Stimulated activated CD8-positive, alpha-beta memory T cell treated with anti-CD3 and anti-CD28 coated beads, Interleukin-7, amount 100 ng/mL, for 1 hour (primary cell): ENCODE measurements at places on chromosomes 12 and 14.

- no peak for DNase-seq
Measured at GRCh38 chr14:94144765-94145164, 15.4 kb upstream of the IFI27L2 start.

DNA sequence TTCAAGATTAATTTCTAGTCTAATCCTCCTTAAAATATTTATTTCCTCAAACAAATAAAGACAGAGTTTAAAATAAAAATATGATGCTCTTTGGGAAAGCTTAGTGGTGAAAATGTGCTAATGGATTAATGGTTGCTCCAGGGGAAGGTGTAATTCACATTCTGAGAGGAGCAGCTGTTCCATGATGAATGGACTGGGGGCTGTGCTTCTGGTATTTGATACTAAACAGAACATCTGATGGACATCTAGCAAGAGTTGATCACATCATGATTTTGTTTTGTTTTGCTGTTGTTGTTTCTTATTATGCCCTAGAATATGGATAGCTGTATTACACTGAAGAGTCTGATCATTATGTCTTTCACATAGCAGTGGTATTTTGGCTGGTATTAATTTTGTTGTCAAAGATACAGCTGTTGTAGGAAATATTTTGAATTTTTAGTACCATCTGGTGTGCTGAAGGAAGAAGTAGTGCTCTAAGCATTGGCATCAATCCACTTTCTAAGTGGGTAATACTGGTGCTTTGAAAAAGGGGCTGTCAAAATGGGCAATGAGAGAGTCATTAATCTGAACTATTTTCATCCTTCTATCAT lies 296.4 kb downstream of the ADAMTS20 start:
- DNase-seq: no peak

- DNase-seq: no peak
Measured at GRCh38 chr12:74166096-74166495, 371.5 kb upstream of the ATXN7L3B start.

- DNase-seq: no peak
Measured at GRCh38 chr14:30159374-30159773, 231.7 kb upstream of the PRKD1 start.

DNA sequence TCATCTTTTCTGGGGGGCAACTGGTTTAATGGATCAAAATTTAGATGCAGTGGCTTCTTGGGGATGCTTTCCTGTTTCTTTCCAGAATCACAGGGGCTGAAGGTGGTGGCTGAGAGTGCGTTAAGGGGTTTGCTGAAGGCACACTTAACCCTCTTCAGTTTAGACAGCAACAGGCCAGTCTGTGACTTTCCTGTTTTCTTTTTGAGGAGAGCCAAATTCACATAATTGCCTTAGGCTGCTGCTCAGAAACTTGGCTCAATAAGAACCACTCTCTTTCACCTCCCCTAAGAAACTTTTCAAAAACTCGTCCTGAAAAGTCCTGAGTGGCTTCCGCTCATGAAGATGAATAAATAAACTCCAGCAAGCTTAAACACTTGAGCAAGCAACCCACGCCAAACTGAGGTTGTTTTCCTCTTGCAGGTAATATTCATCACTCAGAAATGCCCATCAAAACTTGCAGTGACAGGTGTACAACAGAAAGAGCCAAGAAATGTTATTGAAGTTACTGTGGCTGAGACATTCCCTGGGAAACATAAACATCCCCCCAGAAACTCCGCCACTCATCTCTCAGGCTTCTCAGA lies 510.4 kb downstream of the TMEM132D start:
- DNase-seq: no peak

- peak; percentile 1 for DNase-seq
Measured at GRCh38 chr14:76050797-76051392, 65.3 kb downstream of the IFT43 start.

GRCh38 chr12:104486363-104486750 lies 29.6 kb downstream of the CHST11 start:
- DNase-seq: no peak

GRCh38 chr12:92145481-92145730 lies 240 bp downstream of the BTG1 start:
- DNase-seq: no peak

GRCh38 chr12:89752341-89752740 lies 43.7 kb upstream of the ATP2B1 start:
- DNase-seq: no peak

DNA sequence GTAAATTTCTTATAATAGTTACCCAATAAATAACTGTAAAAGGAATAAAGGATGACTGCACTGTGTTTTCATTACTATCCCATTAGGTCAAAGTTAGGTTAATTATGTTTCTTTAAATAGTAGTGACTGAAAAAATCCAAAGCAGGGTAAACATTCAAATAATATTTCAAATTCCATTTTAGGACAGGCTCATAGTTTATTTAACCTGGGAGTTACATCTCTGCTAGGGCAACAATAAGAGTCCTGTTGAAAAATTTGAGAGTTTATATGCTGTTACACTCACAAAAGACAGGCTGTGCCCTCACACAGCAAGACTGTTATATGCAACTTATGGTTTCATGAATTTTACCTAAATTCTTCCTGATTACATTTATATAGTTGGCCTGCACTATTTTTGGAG lies 8.0 kb downstream of the ERP27 start:
- DNase-seq: no peak

GRCh38 chr14:72742838-72743195 lies 151.1 kb downstream of the DPF3 start:
- DNase-seq: no peak

GRCh38 chr12:19572920-19573558 lies 133.7 kb downstream of the AEBP2 start:
- DNase-seq: no peak

DNA sequence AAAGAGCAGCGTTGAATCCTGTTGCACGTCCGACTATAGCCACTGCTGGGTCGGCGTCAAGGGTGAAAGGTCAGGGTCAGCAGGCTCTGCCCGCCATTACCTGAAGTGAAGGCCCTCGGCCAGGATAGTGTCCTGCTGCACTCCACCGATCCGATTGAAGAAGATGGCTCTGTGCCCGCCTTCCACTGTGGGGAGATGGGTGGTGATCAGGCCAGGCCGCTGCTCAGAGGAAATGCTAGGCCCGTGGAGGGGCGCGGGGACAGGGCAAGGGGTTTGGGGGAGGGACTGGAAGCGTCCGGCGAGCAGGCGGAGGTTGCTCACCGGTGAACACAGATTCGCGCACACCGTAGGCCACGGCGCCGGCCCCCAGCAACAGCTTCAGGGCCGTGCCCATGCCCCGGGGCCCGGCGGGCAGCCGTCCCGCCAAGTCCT lies 352 bp downstream of the PHB2 start:
- DNase-seq: no peak

- DNase-seq: no peak
Measured at GRCh38 chr14:104392396-104393198, 187.0 kb upstream of the C14orf180 start.

- DNase-seq: no peak
Measured at GRCh38 chr12:99695050-99695449, 47.5 kb downstream of the GARIN6 start.

DNA sequence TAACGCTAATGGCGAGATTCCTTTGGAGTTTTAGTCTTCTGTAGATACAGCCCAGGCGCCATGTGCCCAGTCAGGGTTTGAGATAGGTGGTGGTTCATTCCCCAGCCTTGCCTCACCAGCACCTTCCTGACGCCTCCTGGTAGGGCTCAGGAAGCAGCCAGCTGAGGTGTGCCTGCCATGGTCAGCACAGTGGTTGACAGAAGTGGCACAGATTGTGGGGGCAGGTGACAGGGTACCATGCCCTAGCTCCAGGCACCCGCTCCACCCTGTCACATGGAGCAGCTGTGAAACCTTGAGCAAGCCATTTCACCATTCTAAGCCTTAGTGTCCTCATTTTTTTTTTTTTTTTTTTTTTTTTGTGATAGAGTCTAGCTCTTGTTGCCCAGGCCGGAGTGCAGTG lies 45.6 kb downstream of the EVL start:
- DNase-seq: no peak

DNA sequence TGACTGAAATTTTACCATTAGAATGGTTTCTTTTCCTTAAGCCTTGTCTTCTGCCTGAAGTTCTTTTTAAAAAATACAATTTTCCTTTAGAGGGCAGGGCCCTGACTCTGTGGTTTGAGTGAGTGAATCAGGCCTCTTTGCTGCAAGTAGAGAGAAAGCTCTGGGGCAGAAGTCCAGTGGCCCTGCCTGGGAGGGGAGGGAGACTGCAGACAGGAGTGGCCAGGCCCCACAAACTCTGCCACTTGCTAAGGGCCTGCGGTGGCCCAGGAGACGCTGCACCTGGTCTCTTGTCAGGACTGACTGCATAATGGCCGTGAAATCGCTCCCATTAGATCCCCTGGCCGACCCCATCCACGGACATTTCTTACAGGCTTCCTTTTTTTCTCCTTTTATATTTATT lies 25.5 kb downstream of the TSPAN11 start:
- no peak for DNase-seq

- DNase-seq: no peak
Measured at GRCh38 chr14:106493962-106494823, 967.8 kb downstream of the TMEM121 start.

DNA sequence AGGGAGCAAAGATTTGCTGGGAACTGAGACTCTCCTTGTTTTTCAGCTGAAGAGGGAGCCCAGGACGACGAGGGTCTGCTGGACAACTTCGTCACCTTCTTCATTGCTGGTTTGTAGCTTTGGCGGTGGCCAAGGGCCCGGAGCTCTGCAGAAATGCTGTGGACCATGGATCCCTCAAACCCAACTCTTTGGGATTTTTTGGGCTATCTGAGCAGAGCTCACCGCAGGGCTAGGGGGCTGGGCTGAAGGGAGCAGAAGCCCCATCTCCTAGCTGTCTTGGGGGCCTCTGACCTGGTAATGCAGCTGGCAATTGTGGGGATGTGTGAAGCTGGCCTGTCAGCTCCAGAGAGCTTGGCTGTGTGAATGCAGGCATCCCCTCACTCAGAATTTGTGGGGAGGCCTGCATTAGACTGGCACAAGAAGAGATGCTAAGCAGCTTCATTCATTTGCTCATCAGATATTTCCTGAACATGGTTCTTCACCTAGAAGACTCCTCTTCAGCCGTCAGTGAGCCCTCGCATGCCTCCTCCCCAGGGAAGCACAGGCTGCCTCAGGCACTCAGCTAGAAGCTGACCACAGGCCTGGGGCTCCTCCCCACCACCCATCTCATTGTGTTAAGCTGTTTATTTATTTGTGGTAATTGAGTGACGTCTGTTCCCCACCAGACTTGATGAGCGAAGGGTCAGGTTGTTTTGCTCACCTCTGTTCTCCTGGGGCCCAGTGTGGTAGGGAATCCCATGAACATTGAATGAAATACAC lies 32.2 kb downstream of the CYP46A1 start:
- no peak for DNase-seq

GRCh38 chr12:54444206-54444605 lies 25.1 kb upstream of the ITGA5 start:
- DNase-seq: no peak

DNA sequence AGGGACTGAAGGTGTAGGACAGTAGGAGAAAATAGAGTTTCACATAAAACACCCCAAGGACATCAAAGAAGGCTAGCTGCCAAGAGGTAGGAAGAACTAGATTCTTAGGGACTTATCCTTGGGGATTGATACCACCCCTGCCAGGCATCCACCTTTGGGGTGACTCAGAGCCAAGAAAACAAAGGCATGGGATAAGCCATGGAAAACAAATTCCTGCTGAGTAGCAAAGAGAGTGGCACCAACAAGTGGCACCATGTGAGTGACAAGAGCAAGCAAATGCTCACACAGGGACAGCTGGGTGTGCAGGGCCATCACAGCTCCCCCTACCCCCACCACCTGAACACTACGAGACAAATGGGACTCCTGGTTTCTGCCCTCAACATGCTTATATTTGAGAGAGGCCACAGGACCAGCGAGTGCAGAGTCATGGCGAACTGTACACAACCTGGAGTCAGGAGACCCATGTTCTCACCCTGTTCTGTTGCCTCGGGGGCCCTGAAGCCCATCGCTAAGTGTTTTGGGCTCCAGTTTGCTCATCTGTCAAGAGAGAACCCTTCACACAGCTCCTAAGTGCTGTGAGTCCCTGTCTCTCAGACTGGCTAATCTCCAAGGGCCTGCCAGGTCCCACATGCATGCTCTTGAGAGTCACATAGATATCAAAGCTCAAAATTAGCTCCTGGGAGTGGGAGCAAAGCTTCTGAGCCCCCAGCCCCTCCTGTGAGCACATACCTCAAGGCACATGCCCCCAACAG lies 91.9 kb downstream of the DPF3 start:
- DNase-seq: no peak

DNA sequence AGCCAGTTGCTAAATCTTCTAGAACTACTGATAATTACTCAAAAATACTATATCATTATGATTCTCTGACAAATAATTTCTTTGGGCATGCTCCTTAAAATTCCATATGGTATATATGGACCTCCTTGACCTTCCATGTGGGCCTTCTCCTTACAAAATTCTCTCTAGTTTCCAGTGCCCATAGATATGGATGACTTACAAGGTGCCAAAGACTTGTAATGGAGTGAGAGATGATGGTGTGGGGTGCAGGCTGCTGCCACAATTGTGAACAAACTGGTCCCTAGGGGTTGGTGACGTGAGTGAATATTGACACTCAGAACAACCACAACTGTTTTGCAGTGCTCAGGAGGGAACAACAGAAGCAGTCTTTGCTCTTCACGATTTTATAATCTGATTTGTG lies 378.9 kb downstream of the SNAPC1 start:
- no peak for DNase-seq

- DNase-seq: no peak
Measured at GRCh38 chr12:75489613-75490210, 9.2 kb downstream of the GLIPR1 start.

DNA sequence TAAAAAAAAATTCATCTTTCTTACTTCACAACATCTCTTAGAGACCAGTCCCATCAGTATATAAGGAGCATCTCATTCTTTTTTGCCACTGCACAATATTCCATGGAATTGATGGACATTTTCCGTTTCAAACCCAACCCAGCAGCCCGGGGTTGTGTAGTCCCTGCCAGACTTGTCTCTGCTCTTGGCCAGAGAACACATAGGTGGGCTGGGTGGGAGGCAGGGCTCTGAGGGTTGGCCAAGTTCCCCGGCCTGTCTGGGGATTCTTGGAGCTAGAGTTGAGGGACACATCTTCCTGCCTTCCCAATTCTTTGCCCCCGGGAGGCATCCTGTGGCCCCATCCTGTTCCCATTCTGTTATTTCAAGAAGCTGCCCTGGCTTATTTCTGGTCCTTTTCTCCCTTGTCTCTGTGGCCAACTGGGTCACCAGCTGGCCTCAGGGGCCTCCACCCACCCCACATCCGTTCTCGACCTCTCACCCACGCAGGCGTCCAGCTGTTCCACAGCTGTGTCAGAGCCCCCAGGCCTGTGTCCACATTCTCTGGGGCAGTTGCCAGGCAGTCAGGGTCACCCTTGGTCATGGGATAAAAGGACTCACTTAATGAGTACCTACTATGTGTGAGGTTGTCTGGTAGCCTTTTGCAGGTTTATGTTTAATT lies 52.0 kb upstream of the CCDC63 start:
- no peak for DNase-seq

GRCh38 chr12:53845932-53846331 lies 92.7 kb upstream of the HOXC13 start:
- DNase-seq: no peak

GRCh38 chr12:123231931-123232330 lies 1.0 kb downstream of the MPHOSPH9 start:
- no peak for DNase-seq

GRCh38 chr12:27592548-27592947 lies 68.5 kb downstream of the PPFIBP1 start:
- DNase-seq: no peak

GRCh38 chr14:54348001-54348611 lies 48.7 kb upstream of the CDKN3 start:
- DNase-seq: no peak
